ENCODE measurements at places on chromosomes 3 and 15.

GRCh38 chr3:194282436-194283122 lies 68.5 kb downstream of the CPN2 start:
- DNase-seq: no peak

GRCh38 chr3:188153437-188154013 lies 432 bp upstream of the LPP start:
- peak; percentile 94 for DNase-seq

DNA sequence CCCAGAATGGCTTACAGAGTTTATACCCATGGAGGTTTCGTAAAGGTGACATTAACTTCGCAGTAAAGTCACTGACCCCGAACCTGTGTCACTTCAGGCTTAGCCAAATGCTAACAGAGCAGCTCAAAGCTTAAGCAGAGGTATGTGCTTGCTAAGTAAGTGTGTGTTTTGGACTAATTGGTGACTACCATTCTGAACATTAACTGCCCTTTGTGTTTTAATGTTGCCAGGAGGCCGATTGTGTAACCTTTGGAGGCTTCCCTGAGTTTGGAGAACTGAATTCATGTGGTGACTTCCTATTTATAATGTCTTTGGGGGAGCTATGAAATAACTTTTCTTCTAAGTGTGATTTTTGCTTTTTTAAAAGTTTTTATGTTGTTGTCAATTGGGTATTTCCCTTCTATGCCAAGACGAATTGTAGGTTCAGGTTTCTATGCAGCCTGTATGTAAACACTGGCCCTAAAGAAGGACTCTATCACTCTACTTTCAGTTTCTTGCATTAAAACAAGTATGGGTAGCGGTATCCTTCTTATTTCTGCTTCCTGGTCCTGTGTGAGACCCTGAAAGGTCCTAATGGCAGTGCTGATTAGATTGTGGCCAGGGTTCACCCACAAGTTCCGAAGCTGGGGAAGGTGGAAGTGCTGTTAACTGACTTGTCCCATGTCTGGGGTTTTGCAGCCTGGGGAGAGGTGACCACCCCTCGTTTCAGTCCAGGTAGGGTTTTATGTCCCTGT lies 86.3 kb downstream of the IGF1R start:
- peak; percentile 65 for DNase-seq

- DNase-seq: no peak
Measured at GRCh38 chr15:95669146-95669922, 661.2 kb upstream of the NR2F2 start.

GRCh38 chr3:136078421-136079364 lies 113.2 kb downstream of the PPP2R3A start:
- DNase-seq: peak; percentile 42

- DNase-seq: no peak
Measured at GRCh38 chr3:50930371-50931208, 255.9 kb downstream of the DOCK3 start.

DNA sequence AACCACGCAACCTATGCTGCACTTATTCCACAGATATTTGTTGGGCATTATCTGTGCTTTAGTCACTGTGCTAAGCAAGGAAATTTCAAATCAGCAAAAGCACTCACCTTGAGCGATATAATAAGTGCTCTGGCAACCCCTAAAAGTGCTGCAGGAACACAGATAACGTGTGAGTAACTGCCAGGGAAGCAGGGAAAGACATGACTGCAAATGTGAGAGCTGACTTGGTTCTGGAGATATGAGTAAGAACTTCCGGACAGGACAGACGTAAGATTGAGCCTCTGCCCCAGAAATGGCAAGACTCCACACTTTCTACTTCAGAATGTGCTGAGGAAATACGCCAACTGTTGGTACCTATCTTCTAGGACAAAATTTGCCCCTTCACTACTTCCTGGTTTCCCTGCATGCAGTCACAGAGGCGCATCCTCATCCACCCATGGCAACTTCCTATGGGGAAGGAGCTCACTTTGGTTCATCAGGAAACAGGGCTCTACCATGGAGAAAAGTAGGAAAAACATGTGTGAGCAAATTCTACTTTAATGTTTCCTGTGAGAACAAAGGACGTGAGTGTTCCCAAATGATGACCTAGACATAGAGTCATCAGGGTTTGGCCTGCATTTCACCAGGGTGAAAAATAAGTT lies 41.7 kb downstream of the AQP9 start:
- no peak for DNase-seq

DNA sequence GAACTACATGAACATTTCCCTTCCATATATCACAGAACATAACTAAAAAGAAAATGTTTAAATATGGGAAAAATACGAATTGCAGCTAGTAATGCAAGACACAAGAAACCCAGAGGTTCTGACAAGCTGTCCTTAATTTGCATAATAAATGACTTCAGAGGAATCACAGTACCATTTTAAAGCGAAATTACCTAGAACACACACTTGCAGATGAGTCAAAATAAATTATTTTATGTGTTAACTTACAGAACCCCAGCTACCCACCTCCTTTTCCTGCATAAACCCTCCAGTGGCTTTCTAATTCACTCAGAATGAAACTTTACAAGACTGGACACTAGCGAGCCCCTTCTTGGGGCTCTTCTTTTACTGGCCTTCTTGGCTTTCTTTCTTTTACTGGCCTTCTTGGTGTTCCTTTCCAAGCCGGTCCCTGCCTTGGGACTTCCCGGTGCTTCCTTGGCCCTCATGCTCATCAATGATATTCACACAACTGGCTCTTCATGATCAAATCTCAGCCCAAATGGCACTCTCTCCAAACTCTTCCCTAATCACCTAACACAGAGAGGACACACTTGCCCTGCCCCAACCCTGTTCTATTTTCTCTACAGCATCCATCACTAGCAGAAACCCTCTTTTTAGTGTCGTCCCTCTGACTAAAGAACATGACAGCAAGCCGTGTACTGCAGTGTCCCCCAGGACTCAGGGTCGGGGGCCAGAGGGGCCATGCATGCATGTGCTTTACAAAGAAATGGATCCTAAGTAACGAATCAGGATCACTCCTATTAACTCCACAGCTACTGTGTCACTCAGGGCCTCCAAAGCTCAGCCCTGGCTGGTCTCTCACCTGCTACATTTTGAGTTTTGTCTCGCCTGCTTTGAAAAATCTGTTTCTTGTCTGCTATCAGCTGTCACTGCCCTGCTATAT lies 4.8 kb downstream of the CHSY1 start:
- no peak for DNase-seq

DNA sequence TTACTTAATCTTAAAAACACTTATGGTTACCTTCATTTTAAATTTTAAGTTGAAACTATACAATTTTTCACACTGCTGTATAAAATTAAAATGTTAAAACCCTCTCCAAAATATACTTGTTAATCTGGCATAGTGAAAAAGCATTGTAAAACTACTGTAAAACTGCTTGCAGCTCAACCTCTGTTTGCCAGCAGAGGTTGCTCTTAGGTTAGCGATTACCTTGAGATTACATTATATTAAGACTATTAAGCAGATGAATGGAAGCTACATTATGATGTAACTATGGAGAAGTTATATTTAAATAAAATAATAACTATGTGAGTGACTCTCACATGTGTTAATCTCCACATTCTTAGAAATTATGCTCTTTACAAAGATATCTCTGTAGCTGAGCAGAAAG lies 143.6 kb upstream of the SLITRK3 start:
- DNase-seq: no peak

- no peak for DNase-seq
Measured at GRCh38 chr15:35974052-35974451, 428.1 kb upstream of the DPH6 start.

DNA sequence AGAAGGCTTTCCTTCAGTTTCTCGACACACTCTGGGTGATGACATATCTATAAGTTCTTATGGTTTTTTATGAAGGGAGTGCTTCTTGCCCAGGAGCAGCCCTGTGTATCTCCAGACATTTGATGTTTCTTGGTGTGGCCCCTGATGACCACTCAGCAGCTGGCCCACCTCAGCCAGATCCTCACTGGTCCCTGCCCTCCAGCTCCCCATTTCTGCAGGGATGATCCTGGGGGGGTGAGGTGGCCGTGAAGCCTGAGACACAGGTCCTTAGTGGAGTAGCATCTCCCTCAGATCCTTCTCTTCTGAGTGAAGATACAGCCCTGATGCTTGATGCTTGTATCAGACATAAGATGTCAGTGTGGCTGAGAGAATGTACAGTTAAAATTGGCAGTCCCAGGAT lies 127.7 kb downstream of the LRRC3B start:
- DNase-seq: no peak

All from AG10803 (cell line).